Suppressor macrophage treated with lipopolysaccharide for 1 hour (primary cell): ENCODE measurements at places on chromosomes 1 and 21.

- DNase-seq: no peak
Observed at GRCh38 chr21:45029298-45029947, 45.0 kb upstream of the ADARB1 start.

DNA sequence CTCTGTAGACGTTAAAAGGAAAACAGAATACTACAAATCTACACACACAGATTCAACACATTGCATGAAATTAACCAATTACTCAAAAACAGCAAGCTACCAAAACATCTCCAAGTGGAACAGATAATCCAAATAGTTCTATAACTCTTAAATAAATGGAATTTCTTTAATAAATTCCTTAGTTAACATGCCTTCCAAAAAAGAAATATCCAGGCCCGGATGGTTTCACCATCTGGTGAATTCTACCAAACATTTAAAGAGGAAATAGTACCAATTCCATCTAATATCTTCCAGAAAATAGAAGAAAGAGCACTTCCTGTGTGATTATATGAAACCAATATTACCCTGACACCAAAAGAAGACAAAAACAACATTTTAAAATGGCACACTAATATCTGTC, 52.8 kb upstream of the COL6A2 start:
- no peak for DNase-seq

DNA sequence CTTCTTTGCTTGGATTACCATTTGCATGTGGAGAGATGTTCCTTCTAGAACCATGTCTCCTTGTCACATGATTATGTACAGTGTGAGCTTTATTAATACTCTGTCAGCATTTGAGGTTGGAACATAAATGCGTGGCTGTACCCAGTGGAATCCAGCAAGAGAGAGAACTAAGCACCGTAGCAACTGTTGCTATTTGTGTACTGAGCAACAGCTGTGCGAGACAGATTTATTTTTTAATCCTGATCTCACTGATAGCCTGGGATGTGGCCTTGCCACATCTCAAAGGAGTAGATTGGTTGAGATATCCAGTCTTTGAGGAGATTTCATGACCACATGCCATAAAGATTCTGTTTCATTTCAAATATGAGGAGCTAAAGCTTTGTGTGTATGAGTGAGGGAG, 43.4 kb downstream of the KIF1B start:
- DNase-seq: peak; percentile 74

DNA sequence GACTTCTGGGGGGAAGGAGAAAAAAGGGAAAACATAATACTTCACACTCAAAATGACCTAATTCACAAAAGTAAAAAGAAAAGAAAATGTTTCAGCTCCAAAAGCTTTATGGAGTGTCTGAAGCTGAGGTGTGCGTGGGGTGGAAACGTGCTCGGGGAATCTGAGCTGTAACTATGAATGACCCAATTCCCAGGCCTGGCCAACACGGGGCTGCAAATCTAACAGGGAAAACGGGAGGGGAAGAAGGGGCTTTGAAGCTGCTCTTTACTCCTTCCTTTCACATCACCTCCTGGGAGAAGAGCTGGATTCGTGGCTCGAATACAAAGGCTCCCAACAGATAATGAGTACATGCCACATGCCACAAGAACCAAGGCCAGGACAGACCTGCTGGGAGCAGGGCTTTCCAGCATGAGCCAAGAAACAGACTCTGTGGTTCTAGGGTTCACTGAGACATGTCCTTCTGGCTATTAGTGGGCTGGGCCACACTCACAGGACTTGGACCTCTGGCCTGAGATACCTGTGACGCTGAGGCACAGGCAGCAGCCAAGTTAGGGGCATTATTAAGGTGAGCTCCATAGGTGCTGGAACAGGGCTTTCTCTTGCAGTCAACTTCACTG, 51.5 kb downstream of the SLC66A1 start:
- DNase-seq: no peak

- DNase-seq: no peak
Observed at GRCh38 chr1:224864006-224864405, 65.5 kb upstream of the DNAH14 start.
